Metanephros (tissue), 2 donors: ENCODE measurements at places on chromosomes 7 and 10. TPM values are rescaled to one million over a fixed set of nuclear protein-coding genes. Genes with fewer than 3 reads are reported as not detected.

Gene CNNM1
- total RNA-seq, result 1.8 TPM

Gene GIMAP7
- total RNA-seq, result 8.0 TPM

Gene ACHE
- total RNA-seq, result 25.6 TPM

Gene CALHM2
- total RNA-seq, result 21.1 TPM

Gene EGFR
- 38.5 TPM for total RNA-seq

Gene ERVW-1
- not detected for total RNA-seq

Gene RBP3
- total RNA-seq, result not detected

Gene ACSM6
- 0.12 TPM for total RNA-seq

Gene ANKRD1
- total RNA-seq, result 1.3 TPM

Gene HYAL4
- 0.18 TPM for total RNA-seq

Gene MUC3A
- 0.35 TPM for total RNA-seq

Gene OPN1SW
- total RNA-seq, result not detected
